ENCODE measurements at places on chromosomes 11 and 22. TPM values are rescaled to one million over a fixed set of nuclear protein-coding genes. Genes with fewer than 3 reads are reported as not detected.

APOL4 gene
- total RNA-seq: not detected

TMEM134 gene
- 90.1 TPM for total RNA-seq

GRCh38 chr11:33885338-33886005 lies 6.4 kb downstream of the LMO2 start:
- H3K27me3 ChIP-seq: no peaks in the 10 kb centered on the region
- no peak overlapping the region for H3K4me3 ChIP-seq
- no peaks in the 10 kb centered on the region for H3K36me3 ChIP-seq
- H3K4me1 ChIP-seq: no peaks in the 10 kb centered on the region
- H3K27ac ChIP-seq: no peak overlapping the region

LRRC56 gene
- total RNA-seq: 4.6 TPM

CCDC73 gene
- total RNA-seq: not detected

DNA sequence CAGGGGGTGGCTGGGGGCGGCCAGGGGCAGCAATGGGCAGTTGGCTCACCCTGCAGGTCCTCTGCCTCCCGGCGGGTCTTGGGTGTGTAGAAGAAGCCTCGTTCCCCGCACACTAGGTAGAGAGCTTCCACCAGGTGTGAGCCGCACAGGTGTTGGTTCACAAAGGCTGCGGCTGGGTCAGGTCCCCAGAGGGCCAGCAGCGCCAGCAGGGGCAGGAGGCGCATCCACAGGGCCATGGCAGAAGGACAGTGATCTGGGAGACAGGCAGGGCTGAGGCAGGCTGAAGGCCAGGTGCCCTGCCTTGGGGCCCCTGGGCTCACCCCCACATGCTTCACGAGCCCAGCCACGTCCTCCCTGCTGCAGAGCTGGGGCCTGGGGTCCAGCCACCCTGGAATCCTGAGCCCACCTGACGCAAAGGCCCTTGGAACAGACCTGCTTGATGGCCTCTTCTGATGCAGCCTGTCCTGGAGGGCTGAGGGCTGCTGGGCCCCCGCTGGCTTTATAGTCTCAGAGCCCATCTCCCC lies at the start of gene INS:
TSS of gene INS (minus strand) at position 474 of the 524 bp plus-strand sequence. CDS start at position 236, 238 bp downstream.
- H3K36me3 ChIP-seq: no peaks in the 10 kb centered on the region
- DNase-seq: no peak
- H3K4me3 ChIP-seq: no peak within 1 kb of the TSS

MMP13 gene
- total RNA-seq: not detected

- no peaks in the 10 kb centered on the region for H3K27me3 ChIP-seq
- H3K4me3 ChIP-seq: no peak overlapping the region
- no peak overlapping the region for H3K27ac ChIP-seq
- DNase-seq: no peak
- no peaks in the 10 kb centered on the region for H3K4me1 ChIP-seq
Observed at GRCh38 chr11:92227959-92228935, 3.6 kb downstream of the FAT3 start.

CHST1 gene
- not detected for total RNA-seq

MMP27 gene
- total RNA-seq: not detected

- H3K4me3 ChIP-seq: no peak overlapping the region
- H3K27ac ChIP-seq: no peak overlapping the region
- DNase-seq: no peak
- H3K36me3 ChIP-seq: no peaks in the 10 kb centered on the region
- no peaks in the 10 kb centered on the region for H3K27me3 ChIP-seq
- H3K4me1 ChIP-seq: no peaks in the 10 kb centered on the region
Observed at GRCh38 chr11:102833731-102834130, 9.7 kb downstream of the MMP3 start.

MAML2 gene
- 38.3 TPM for total RNA-seq

- no peaks in the 10 kb centered on the region for H3K27me3 ChIP-seq
- H3K27ac ChIP-seq: no peak overlapping the region
- no peaks in the 10 kb centered on the region for H3K4me1 ChIP-seq
- H3K36me3 ChIP-seq: no peaks in the 10 kb centered on the region
- H3K4me3 ChIP-seq: no peak overlapping the region
Observed at GRCh38 chr11:129215506-129216245, 23.6 kb upstream of the ARHGAP32 start.

GRCh38 chr11:7160814-7161489 lies 72.2 kb downstream of the RBMXL2 start:
- H3K27ac ChIP-seq: no peak overlapping the region
- H3K4me1 ChIP-seq: no peaks in the 10 kb centered on the region
- no peak overlapping the region for H3K4me3 ChIP-seq
- no peaks in the 10 kb centered on the region for H3K36me3 ChIP-seq

DNA sequence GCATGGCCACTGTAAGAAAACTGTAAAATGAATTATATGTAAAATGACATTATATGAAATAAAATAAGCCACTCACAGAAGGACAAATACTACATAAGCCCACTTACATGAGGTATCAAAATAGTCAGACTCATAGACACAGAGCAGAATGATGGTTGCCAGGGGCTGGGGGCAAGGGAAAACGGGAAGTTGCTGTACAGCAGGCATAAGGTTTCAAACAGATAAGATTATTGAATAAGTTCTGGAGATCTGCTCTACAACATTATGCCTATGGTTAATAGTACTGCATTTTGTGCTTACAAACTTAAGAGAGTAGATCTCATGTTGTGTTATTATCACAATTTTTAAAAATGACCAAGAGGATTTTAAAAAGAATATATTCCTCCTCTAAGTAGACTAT lies 32.7 kb upstream of the HEPHL1 start:
- H3K4me1 ChIP-seq: no peaks in the 10 kb centered on the region
- H3K4me3 ChIP-seq: no peak overlapping the region
- DNase-seq: no peak

- H3K36me3 ChIP-seq: no peaks in the 10 kb centered on the region
- DNase-seq: peak; percentile 18
Observed at GRCh38 chr22:45583504-45583903, 80.8 kb downstream of the FBLN1 start.

ANO1 gene
- total RNA-seq: not detected

DNA sequence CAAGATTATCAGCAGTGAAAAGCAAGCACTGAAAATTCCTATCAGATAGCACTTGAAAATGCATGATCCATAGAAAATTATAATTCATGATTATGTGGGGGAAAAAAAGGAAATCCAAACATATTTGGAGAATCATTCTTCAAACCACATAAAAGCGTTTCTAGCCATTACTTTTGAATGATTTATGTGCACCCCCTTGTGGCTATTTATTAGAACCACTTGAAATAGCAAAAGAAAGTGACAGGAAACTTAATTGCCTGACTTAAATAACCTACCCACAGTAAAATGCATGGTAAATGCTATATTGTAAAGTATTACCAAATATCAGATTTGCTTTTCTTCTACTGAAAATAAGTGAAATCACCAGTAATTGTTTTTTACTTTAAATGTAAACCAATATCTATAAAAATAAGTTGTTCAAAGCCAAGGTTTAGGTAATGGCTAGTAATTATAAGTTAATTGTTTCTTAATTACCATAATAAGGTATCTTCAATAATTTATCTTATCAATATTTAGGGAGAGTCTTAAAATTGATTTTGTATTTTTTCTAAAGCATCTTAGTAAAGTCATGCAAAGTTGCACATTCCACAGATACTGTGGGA lies 168.5 kb downstream of the ARHGAP42 start:
- H3K27me3 ChIP-seq: no peaks in the 10 kb centered on the region
- H3K4me3 ChIP-seq: no peak overlapping the region
- no peaks in the 10 kb centered on the region for H3K36me3 ChIP-seq
- H3K4me1 ChIP-seq: no peaks in the 10 kb centered on the region

DNA sequence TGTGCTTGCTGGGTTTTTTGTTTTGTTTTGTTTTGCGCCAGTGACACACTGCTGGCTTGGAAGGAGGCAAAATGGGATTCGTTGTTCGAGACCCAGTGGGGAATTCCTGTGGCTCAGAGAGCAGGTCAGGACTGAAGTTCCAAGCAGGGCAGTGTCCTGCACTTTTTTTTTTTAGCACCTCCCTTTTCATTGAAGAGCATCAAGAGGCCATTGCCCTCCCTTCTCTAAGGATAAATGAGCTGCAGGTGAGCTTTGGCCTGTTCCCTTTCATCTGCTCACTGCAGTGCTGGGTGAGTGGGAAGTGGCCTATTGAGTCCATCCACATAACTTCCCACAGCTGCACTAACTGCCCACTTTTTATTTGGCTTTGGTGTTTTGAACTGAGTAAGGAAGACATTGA lies 87.8 kb downstream of the ARHGAP42 start:
- H3K36me3 ChIP-seq: no peaks in the 10 kb centered on the region
- no peak overlapping the region for H3K4me3 ChIP-seq
- H3K27me3 ChIP-seq: no peaks in the 10 kb centered on the region
- H3K27ac ChIP-seq: no peak overlapping the region
- H3K4me1 ChIP-seq: no peaks in the 10 kb centered on the region

DNA sequence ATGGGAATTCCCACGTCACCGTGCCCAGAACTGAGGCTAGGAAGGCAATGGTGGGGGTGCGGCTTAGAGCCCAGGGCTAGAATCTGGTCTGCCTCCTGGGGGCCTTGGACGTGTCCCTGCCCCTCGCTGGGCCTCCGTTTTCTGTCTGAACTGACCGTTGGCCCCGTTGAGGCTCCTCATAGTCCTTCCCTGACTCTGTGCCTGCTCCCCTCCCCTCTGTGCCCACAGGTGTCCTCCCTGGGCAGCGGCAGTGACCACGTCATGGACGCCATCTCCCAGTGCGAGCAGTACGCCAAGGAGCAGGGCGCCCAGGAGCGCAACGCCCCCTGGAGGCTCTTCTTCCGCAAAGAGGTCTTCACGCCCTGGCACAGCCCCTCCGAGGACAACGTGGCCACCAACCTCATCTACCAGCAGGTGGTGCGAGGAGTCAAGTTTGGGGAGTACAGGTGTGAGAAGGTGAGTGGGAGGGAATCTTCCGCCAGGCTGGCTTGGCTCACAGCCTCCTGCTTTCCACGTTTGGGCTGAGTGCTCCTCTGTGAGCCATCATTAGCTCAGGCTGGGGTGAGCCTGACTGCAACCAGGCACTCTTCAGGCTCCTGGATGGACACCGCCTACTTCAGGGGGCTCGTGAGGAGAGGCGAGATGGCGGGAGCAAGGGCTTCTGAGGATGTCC lies 63.9 kb downstream of the MYO7A start:
- H3K4me1 ChIP-seq: peaks cover 6% of the 10 kb centered on the region
- no peaks in the 10 kb centered on the region for H3K36me3 ChIP-seq
- no peak overlapping the region for H3K27ac ChIP-seq
- no peak overlapping the region for H3K4me3 ChIP-seq

DNA sequence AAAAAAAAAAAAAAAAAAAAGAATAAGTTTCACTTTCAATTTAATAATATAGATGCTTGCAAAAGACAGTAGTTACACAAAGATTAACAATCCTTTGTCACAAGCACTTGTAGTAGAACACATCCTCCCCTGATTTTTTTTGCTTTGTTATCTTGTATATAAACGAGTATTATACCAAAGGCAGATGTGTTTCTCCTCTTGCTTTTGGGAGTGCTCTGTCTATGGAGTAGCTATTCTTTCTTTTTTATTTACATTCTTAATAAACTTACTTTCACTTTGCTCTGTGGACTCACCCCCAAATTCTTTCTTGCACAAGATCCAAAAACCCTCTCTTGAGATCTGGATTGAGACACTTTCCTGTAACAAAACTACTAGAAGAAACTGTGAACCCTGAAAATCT lies 3.4 kb upstream of the MRPL16 start:
- H3K36me3 ChIP-seq: no peaks in the 10 kb centered on the region
- no peak overlapping the region for H3K27ac ChIP-seq
- no peak for DNase-seq
- no peaks in the 10 kb centered on the region for H3K27me3 ChIP-seq

SCARF2 gene
- 2.7 TPM for total RNA-seq

Data from CD4-positive, alpha-beta memory T cell (primary cell).